ENCODE measurements at places on chromosomes 5 and 9.

DNA sequence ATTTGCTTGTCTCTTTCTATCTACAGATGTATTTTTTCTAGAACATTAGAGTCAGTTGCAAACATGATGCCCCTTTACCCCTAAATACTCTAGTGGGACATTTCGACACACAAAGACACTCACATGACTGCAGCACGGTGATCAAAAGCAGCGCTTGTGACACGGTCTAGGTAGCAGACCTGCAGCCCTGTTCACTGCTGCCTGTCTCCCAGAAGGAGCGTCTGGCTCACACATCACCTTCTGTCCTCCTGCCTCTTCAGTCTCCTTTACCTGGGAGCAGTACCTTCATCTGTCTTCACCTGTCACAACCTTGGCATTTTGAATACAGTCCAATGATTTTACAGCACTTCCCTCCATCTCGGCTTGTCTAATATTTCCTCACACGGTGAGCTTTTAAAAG is 51.9 kb upstream of the SH3PXD2B start:
- DNase-seq = no peak

DNA sequence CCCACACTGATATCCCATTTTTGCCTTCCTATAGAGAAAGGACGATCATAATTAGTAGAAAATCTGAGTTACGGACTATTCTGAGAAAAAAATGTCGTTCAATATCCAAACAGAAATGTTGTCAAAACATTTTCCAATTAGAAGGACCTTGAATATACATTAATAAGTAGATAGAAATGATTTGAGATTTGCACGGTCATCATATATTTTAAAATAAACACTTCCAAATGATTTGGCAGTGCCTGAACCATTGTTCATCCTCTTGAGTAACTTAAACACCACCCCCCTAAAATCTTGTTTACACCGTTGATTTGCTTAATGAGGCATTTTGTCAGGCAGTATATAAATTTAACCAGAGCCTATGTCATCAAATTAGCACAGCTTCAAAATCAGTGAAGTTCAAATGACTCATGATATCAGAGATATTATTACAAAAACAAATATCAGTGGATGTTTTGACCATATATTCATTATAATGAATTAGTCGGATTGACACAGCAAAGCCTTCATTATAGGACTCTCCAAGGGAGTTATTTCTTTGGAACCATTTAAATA is 105.0 kb downstream of the ACTL7B start:
- DNase-seq = no peak

DNA sequence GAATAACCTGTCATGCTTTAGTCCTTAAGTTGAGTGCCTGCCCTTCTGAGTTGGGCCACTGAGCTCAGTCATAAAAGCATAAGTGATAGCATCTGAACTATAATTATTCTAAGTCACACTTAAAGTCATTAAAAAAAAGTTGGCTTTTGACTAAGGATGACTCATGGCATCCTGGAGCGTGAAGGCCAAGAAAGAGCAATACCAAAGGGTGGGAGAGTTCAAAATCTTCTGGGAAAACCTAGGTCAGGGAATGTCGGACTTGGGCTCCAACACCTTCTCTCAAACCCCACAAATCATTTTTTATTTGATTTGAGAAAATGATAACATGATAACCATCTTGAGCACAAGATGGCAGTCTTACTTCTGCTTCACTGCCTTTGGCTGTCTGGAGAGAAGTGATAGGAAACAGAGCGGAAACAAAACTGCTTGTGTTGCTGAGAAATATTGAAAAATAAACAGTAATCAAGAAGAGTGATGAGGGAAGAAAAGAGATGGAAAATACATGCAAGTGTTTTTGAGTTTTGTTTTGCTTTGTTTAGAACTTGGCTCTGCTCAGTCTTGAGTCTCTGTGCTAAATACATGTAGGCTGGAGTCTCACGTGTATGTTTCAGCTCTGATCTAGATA is 16.9 kb upstream of the NTRK2 start:
- no peak for DNase-seq

DNA sequence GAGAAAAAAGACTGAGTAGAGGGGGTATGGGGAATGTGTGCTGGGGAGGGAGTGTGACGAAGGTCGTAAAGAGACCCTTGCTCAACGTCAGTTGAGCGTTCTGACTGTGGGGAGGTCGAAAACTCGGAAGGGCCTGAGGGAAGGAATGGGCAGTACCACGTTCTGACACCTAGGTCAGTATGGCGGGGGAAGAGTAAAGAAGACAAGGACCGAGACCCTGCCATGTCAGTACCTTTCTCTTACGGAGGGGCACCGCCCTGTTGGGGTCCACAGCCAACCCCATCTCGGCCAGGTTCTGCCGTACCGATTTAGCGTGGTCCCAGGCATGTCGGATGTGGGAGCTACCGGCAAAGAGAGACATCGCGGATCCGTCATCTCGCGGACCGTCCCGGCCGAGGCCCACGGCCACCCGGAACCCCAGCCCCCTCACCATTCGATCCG is 375 bp downstream of the NOP16 start:
- no peak for DNase-seq

GRCh38 chr9:479971-480350 is 265.3 kb downstream of the DOCK8 start:
- no peak for DNase-seq

DNA sequence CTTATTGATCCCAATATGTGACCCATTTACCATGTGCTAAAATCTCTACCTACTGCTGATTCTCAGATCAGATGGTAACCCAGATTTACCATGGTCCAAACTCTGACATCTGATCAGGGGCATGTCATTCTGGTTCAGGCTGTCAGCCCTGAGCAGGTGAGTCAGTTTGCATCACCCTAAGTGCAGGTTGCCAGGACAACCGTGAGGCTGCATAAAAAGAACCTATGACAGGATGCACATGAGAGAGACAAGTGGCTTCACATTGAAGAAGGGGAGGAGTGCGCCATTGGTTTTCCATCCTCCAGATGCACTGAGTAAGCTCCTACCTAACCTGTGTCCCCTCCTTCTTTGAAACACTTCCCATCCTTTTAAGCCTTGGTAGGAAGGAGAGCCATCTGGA is 801 bp upstream of the PRSS3 start:
- DNase-seq = no peak
